ENCODE measurements at places on chromosomes 3 and 15. TPM values are rescaled to one million over a fixed set of nuclear protein-coding genes. Genes with fewer than 3 reads are reported as not detected.

- no peak for DNase-seq
Observed at GRCh38 chr15:48541341-48542278, 103.9 kb downstream of the FBN1 start.

DNA sequence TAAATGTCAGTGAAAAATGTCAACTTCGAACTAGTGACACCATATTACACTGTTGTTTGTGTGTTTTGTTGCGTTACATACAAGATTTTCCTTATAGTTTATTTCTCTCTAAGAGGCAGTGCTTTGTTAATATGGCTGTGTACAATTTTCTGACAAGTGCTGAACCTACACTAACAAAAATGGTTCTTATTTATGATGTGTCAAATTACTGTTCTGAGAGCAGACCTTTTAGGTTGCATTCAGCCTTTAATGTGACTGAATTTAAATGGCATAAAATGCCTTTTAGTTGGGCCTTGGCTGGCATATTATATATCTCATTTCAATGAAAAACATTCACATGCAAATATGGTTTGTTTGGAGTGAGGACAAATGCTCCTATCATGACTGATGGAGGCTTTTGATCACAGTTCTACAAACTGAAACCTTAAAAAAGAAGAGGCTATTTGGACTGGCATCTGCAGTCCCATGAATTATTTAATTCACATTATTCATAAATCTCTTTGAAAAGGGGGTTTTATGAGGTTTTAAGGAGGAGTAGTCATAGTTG lies 750.6 kb downstream of the CADM2 start:
- DNase-seq, result no peak

ISLR gene
- total RNA-seq, result 27.2 TPM

SLC4A7 gene
- total RNA-seq, result 22.7 TPM

TEX264 gene
- 85.4 TPM for total RNA-seq

GRCh38 chr3:30486368-30486767 lies 120.0 kb upstream of the TGFBR2 start:
- no peak for DNase-seq

GRCh38 chr3:190619761-190620160 lies 105.9 kb downstream of the IL1RAP start:
- no peak for DNase-seq

DNA sequence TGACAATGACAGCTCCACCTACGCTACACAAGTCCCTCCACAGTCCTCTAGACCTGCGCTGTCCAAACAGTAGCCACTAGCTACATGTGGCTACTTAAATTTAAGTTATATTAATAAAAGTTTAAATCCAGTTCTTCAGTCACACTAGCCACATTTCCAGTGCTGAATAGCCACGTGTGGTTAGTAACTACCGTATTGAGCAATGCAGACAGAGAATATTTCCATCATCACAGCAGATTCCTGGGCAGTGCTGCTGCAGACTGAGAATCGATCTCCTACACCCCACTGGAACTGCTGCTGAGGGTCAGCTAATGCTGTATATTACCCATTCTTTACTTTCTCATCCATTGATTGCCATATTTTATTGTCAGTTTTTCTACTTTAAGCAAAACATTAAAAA lies 40.9 kb downstream of the HDC start:
- no peak for DNase-seq

DNA sequence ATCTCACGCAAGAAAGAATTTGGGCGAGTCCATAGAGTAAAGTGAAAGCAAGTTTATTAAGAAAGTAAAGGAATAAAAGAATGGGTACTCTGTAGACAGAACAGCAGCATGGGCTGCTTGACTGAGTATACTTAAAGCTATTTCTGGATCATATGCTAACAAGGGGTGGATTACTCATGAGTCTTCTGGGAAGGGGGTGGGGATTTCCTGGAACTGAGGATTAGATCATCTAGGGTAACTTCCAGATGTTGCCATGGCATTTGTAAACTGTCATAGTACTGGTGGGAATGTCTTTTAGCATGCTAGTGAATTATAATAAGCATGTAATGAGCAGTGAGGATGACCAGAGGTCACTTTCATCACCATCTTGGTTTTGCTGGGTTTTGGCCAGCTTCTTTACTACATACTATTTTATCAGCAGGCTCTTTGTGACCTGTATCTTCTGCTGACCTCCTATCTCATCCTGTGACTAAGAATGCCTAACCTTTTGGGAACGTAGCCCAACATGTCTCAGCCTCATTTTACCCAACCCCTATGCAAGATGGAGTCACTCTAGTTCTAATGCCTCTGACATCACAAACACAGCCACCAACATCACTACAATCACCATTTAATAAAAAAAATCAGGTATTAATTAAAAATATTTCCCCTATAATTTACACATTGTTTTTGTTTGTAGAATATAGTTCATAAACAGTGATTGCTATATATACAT lies 890.7 kb upstream of the EPHA6 start:
- no peak for DNase-seq

DNA sequence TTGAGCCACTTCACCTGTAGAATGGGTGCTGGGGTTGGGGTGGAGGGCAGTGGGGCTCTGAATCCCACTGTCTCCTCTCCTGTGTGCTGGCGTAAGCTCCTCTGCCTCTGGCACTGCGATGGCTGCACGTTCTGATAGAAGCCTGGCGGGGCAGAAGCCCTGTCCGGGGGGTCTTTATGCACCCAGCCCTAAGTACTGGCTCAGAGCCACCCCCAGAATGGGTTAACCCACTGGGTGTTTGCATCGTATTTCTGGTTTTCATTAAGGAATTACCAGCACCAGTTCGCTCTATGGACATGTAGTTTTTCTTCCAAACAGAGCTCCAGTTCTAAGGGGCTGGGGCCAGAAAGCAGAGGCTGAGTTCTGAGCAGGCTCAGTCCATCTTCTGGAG lies 37.7 kb upstream of the CDCP1 start:
- no peak for DNase-seq

DNA sequence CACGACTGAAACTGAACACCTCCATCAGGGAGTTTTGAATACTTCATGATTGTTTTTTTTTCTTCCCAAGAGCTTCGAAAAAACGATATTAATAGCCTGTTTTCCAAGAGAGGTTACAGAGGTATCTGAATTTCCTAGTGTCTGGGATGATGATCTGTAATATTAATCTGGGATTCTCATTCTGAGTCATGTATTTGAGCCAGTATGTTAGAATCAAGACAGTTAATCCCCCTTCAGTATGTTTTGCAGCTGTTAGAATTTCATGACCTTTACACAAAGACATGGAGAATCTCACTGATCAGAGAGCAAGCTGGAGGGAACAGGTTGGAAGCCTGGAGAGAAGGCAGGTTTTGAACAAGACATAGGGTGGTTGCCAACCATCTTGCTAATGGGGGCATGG lies 234.5 kb upstream of the GAP43 start:
- no peak for DNase-seq

KNL1 gene
- 3.7 TPM for total RNA-seq

DNA sequence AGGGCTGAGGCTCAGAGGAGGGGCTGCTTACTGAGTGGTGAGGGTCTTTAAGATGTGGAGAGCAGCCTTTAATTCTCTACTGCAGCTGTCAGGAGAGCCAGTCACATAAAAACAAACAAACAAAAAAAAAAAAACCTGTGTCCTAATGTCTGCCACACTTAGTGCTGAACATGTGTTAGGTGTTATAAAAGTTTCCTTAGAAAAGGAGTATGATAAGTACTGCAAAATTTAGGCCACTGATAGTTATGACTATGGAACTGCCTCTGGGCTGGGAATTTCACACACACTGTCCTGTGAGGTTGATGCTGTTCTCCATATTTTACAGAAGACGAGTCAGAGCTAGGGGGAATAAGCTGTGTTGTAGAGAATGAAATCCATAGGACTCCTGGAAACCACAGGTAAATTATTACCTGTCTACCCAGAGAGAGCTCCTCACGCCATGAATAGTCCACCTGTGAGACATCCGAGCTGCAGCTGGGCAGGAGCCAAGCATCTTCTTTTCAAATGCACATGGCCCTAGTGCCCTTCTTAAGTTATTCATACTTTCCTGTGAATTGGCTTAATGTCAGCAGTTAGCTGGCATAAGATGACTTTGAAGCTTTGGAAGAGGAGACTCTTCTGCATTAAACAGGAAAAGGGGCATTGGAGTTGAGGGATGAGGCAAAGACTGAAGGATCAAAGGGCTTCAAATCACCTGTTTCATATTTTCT lies 34.5 kb upstream of the SKOR1 start:
- DNase-seq, result no peak

All from transverse colon (tissue), 4 donors.